ENCODE measurements at places on chromosomes 3 and 15.

- peak; percentile 35 for DNase-seq
Measured at GRCh38 chr3:106457281-106458180, 588.7 kb upstream of the CBLB start.

DNA sequence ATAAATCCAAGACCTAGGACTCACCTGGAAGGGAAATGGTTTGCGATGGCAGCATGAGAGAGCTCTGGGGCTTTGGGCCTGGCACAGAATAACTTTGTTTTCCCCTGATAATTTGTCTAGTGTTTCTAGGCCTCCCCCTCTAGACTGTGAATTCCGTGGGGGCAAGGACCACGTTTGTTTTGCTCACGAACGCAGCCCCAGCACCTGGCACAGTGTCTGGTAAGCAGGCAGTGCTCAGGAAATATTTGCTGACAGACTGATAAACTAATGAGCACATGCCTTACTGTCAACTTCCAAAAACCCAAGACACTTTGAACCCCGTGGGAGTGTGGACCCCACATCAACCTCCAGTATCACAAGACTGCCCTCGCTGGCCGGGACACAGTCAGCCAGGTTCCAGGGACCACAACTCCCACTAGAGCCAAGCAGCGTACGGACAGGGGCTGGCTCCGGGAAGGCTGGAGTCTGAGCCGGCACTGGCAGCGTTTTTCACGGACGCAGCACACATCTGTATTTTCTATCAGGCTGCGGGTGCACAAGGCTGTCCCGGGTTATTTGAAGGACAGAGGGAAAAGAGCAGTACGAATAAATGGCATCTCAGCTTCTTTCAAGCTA lies 146.5 kb downstream of the XXYLT1 start:
- DNase-seq = no peak

DNA sequence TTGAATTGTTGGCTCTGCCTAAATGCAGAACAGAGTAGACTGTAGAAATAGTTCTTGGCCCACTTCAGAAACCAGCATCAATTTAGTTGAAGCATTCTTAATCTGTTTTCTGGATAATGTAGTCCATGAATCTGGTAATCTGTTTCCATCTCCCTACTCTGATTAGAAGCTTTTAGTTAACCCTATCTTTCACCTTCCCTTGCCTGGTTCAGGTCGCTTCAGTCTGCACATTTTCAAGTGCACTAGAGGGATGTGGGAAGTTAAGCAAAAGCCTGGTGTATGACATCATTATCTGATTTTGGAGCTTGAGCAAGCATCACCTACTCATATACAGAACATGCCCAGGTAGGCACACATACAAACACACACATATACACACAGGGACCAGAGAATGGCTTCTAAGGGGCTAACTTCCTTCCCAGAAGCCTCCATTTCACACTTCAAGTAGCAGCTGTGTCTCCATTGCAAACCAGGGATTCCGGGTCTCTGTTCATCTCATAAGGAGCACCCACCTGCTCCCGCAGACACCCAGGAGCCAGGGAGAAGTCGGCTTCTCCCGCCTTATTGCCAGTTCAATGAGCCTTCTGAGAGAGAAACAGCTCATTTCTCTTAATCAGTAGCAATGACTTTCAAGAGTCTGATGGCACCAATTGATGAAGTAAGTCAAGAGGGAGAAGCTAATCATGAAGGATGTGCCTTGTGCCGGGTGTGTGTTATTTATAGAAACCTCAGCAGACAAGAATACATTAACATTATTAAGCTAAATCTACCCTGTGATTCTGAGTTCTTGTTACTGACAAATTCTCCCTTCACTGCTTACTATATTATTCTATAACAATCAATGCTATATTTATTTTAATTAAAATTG lies 347.9 kb upstream of the STAC start:
- no peak for DNase-seq

DNA sequence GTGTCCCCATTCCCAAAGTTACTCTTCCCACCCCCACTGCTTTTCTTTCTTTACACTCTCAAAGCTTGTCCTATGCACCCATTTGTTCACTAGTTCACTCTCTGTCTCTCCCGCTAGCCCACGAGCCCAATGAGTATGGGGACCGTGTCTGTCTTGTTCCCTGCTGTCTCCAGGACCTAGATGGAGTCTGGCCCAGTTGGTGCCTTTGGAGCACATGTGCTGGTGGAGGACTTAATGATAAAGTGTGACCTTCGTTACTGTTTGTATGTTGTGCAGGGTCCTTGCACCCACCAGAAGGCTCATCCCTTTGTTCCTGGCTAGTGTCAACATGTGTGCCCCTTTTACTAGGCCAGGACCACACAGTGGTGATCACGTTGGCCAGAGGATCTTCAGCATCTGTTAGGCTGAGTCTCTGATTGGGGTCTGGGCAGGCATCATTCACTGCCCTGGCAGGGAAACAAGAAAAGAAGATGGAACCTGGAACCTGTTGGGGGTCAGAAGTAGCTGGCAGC lies 7.4 kb downstream of the CISH start:
- DNase-seq = no peak

DNA sequence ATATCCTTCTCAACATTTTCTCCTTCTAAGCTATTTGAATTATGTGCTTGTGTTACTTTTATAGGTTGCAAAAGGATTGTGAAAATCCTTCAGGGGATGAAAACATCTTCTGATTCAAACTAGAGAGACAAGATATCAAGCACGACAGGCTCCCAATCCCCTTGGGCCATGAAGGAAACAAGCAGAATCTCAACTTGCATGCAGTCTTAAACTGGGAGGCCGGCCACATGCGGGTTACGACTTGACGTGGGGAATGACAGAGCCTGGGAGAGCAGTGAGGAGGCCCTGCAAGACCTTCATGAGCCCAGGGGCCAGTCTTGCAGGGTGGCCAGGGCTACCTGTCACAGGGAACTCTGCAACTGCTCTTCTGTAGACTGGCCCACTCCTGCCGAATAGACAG lies 94.4 kb downstream of the SCN11A start:
- DNase-seq = no peak

GRCh38 chr15:66713843-66714508 lies 11.9 kb downstream of the SMAD6 start:
- DNase-seq = peak; percentile 74

DNA sequence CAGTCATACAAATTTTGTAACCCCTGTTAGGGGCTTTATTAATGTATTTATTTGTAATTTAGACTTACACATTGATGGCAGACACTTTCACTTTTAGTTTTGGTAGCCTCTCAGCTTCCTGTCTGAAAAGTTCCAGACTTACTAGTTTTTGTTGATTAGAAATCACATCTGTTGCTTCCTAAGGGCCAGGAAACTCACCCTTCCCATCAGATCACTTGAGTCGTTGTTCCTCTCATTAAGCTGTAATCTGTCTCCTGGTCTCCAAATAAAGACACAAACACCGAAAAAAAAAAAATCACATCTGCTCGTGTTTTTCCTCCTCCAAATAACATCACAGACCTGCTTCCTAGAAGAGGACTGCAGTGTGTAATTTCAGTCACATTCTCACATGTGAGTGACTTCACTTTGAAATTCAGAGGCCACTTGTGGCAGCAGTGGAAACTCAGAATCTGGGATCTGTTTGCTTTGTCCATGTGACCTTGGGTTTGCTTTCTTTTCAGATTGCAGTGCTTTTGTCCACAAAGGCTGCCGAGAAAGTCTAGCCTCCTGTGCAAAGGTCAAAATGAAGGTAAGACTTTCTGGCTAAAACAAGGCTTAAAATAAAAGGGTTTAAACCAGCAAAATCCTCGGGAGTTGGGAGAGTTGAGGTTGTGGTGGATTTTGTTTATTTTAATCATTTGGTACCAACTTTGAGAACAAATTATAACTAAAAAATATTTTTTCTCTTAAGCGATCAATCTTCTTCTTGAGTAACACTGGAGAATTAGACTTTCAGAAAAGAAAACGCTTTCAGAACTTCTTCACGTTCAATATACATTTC lies 87.0 kb downstream of the KLHL25 start:
- no peak for DNase-seq

DNA sequence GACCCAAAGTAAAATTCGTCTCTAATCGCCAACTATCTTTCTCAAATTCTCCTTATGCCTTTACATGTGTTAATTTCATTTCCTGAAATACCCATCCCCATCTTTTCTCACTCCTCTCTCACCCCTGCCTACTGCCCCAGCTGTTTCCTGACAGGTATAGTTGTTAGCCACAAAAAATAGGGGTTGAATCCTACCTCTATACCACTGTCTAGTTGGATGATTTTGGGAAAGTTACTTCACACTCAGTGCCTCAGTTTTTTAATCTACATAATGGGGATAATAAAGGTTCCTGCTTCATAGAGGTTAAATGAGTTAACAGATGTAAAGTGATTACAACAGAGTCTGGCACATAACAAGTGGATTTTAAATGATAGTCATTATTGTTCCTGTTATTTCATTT lies 189.7 kb downstream of the TNIK start:
- no peak for DNase-seq

DNA sequence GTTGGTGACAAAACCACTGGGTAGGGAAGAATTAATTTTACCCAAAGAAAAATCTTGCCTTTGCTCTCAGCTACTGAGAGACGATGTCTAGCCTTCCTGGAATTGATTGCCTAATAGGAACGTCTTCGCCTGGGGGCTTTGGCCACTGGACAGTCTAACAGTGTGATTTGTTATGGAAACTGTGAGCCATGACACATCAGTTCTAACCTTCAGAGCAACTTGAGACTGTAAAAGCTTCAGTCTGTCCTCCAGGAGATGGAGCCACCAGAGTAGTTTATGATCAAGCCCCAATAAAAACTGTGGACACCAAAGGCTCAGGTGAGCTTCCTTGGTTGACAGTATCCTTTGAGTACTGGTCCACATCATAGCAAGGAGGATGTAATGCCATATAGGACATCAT lies 235.8 kb upstream of the TMCO5A start:
- DNase-seq = no peak

- no peak for DNase-seq
Measured at GRCh38 chr3:125120379-125121122, 64.8 kb upstream of the HEG1 start.

GRCh38 chr3:172536505-172536904 lies 13.3 kb upstream of the TNFSF10 start:
- no peak for DNase-seq

DNA sequence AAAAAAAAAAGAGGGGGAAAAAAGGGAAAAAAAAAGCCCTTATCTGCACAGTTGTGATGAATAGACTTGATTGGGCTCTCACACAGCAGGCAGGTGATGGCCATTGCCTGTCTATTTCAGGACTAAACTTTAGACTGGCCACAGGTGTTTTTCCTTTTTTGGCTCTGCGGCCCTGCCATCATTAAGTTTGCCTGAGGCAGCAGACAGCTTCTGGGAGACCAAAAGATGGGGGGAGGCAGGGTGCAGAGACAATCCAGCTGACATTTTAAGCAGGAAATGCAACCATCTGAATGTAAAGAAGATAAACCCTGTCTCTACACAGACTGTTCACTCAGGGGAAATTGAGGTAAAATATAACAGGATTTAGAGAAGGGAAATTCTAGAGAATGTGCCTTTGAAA lies 295.0 kb upstream of the KCNH8 start:
- no peak for DNase-seq

DNA sequence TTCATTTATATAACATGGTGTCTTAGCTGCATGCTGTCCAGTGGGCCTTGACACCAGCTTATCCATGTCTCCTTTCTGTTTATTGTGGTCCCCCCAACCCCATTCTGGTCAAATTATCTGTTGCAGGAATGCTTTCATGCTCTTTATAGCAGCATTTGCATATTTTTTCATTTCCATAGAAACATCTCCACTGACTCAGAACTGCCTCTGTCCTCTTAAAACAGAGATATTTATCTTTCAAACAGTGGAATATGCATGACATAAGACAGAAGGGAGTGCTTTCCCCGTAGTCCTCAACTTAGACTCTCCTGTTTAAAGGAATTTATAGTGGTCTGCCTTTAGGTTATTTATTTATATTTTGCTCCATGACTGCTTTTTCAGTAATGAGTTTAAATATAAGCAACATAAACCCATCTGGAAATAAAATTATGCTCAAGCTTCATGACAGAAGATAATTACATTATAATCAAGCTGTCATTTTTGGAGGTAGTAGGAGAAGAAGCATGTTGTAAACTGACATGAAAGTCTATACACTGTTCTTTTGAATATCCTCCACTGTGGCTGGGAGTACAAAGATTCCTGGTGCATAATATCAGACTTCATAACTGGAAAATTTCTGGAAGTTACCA lies 179.5 kb upstream of the CD96 start:
- no peak for DNase-seq

- DNase-seq = no peak
Measured at GRCh38 chr3:11363715-11364114, 91.5 kb downstream of the ATG7 start.

GRCh38 chr3:124519591-124520194 lies 210.6 kb upstream of the UMPS start:
- no peak for DNase-seq

DNA sequence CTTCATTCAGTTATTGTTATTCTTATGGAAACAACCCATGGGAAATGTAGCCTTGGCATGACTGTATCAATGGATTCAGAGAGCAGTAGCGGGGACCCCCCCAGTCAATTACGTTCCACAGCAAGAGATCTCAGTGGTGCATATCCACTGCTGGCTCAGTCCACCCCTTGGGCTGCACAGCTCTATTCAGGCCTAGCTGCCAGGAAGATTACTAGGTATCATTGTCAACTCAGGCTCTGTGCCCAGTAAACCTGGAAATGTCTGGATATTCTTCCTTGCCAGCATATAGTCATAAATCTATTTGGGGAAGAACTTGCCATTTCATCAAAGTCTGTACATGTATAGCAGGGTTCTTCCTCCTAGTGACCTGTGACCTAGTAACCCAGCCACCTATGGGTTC lies 128.1 kb upstream of the CCDC54 start:
- no peak for DNase-seq

- DNase-seq = no peak
Measured at GRCh38 chr15:71114066-71114680, 1.1 kb upstream of the THSD4 start.

DNA sequence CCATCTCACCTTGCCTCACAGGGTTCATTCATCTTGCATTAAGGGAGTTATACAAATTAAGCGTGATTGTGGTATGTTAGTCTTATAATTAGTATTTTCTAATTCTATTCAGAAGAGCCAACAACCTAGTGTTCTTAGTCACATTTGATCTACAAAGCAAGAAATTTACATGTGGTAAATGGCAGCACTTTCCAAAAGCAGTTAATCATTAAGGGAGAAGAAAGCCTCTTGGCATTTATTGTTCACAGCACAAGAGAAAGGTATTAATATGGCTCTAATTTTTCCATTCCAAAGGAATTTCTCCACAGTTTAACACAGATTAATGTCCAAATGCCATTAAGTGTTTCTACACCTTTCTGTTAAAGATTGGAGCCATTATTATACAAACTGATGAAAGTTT lies 1077.1 kb downstream of the ZPLD1 start:
- DNase-seq = no peak

GRCh38 chr3:125165189-125165947 lies 47.2 kb downstream of the SLC12A8 start:
- peak; percentile 50 for DNase-seq

GRCh38 chr3:29207427-29207826 lies 73.4 kb upstream of the RBMS3 start:
- no peak for DNase-seq

- peak; percentile 39 for DNase-seq
Measured at GRCh38 chr3:140863580-140864009, 78.0 kb upstream of the SLC25A36 start.

All from GM10248 (cell line).